ENCODE measurements at places on chromosomes 7 and 10. TPM values are rescaled to one million over a fixed set of nuclear protein-coding genes. Genes with fewer than 3 reads are reported as not detected.

Gene ARMH3
- 9.3 TPM for total RNA-seq

- DNase-seq = no peak
These were observed 161.2 kb downstream of the TCF7L2 start for GRCh38 chr10:113111260-113111659.

GRCh38 chr10:59181668-59182067 is 5.2 kb downstream of the PHYHIPL start:
- DNase-seq = peak; percentile 63

- DNase-seq = no peak
These were observed 40.1 kb downstream of the RBM33 start for GRCh38 chr7:155684543-155684942.

- DNase-seq = no peak
These were observed 28.7 kb downstream of the MGMT start for GRCh38 chr10:129495698-129496097.

- no peak for DNase-seq
These were observed 23.3 kb downstream of the CD36 start for GRCh38 chr7:80661729-80662128.

DNA sequence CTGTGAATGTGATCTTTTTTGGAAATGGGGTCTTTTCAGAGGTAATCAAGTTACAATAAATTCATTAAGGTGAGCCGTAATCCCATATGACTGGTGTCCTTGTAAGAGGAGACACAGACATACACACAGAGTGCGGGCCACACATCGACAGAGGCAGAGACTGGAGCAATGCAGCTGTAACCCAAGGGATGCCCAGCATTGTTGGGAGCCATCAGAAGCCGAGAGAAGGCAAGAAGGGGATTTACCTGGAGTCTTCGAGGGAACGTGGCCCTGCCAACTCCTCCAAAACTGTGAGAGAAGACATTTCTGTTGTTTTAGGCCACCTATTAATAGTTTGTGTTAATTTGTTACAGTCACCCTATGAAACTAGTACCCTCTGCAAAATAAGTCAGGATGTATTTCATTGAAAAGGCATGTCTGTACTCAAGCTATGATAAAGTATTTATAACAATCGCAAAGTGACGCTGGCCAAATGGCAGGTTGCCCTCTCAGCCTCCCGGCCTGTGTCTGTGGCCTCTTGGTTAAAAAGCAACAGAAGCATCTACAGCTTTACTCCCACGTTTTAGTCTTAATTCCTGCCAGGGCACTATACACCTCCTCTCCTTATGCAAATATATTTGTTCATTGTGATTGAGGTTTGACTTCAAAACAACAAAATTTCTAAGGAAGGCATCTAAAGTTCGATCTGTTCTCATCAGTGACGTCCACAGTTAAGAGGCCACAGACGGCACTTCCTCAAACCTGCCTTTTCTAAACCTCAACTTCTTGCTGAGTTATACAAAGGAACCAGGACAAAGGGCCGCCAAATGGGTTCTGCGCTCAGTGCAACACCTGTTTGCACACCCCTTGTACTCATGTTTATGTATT is 46.8 kb downstream of the HIPK2 start:
- no peak for DNase-seq
